Upper lobe of left lung (tissue), 6 donors: ENCODE measurements at places on chromosomes 7 and 10.
A peak's percentile ranks its signal among the peaks of the same experiment; 100 is the strongest.

- no peak for DNase-seq
These were observed 736.4 kb upstream of the PHF14 start for GRCh38 chr7:10237306-10237705.

GRCh38 chr10:42367532-42368230, 270.7 kb downstream of the ZNF33B start:
- peak; percentile 89 for DNase-seq

DNA sequence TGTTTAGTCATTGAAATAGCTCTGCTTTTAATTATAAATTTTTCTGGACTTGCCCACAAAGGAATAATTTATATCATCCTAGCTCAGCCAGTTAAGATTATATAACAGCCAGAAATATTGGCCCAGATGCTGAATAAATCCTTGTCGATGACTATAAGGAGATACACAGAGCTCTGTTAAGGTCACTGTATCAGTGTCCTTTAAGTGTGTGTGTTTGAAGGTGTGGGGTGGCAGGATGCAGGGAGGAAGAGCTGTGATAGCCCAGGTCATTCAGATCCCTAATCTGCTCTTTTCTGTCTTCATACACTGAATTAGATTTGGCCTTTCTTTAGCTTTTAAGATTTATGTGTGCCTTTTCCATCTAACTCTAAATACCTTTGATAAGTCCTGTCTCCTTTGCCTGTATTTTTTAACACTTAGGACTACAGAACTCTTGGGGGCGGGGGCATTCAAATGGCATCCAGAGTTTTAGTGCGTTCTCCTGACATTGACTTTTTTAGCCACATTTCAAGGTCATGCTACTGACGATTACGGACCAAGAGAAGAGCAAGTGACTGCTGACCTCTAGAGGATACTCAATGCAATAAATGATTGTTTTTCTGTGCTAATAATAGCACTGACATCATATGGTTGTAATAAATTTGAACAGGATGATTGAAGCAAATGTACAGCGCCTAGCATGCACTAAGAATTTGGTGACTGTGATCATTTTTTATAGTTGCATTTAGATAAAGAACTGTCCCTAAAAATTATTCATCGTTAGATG, 172.3 kb downstream of the CACNB2 start:
- DNase-seq, result no peak

DNA sequence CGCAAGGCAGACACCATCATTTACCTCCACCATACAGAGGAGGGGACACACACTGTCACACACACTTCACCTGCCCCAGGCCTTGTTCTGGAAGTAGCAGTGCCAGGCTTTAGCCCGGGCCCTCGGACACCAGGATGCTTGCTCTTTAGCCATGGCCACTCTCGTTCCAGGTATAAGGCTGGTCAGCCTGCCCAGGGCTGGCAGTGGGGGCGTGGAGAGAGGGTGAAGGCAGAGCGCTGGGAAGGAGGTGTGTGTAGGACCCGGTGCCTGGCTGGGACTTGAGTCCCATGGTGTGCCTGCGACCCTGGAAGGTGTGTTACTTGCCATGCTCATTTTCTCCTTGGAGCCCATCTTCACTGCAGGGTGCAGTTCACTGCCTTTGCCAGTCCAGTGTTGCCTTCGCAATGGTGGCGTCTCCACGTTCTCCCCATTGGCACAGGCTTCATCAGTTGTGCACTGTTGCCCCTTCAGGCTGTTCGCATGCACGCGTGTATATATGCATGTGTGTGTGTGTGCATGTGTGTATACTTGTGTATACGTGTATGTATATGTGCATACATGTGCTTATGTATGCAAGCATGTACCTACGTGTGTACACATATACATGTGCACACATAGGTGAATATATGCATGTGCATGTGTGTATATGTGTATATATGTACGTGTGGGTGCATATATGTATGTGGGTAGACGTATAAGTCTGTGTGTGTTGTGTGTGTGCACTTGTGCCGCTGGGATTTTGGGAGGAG, 153.4 kb downstream of the CAMK1D start:
- peak; percentile 16 for DNase-seq

DNA sequence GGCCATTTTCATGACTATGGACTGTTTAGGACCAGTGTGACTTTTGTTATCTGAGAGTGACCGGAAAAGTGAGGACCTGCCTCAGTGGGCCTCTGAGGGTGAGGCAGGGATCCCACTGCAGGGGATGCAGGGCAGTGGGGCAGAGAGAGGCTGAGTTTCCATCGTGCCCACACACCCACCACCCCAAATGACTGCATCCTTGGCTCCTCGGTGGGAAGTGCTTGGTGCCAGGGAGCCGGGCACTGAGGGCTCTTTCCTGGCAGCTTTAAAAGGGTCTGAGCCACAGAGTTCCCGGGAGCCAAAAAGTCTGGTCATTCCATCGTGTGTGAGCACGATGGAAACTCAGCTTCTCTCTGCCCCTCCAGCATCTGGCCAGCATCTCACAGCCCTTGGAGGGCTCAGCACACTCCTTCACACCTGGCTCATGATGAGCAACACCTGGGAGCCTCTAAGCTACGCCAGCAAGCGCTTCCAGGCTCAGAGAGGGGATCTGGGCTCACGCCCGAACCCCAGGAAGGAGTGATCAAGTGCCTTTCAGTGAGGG, 59.1 kb downstream of the RAMP3 start:
- no peak for DNase-seq

- DNase-seq, result no peak
These were observed 38.6 kb upstream of the RSBN1L start for GRCh38 chr7:77657427-77658224.

GRCh38 chr7:44072364-44073231, 7.2 kb upstream of the PGAM2 start:
- DNase-seq, result no peak

- DNase-seq, result peak; percentile 66
These were observed 45.5 kb downstream of the DPYSL4 start for GRCh38 chr10:132232023-132232951.

DNA sequence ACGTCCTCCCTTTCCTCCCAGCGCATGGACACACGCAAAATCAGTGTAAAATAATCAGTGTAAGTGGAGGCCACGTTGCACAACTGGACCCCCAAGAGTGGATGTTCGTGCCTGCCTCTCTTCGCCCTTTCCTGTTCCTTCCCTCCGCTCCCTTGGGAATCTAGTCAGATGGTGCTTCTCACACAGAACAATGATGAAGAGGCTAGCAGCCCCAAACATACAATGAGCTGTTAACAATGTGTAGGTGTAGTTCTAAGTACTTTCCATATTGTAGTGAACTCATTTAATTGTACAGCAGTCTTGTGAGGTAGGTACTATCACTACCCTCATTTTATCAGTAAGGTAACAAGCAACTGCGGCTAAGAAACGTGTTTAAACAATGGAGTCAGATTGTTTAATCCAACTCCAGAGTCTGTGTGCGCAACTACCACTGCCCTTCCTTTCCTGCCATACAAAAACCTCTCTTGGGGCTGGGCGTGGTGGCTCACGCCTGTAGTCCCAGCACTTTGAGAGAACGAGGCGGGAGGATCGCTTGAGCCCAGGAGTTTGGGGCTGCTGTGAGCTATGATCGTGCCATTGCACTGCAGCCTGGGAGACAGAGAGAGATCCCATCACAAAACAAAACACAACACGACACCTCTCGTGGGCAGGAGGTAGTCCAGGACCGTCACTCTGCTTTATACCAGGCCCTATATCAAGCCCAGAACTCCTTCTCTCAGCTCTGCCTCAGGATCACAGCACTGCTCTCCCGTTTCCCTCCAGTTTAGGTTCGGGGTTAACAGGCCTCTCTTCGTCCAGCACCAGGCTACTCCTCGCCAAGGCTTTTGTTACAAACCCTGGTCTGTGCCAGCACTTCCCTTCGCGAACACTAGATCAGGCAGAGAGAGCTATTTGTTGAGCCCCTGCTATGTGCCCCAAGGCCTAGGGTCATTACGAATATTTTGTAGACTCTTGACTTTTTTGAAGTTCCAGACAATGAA, 1.1 kb downstream of the FKBP9 start:
- peak; percentile 68 for DNase-seq

- no peak for DNase-seq
These were observed 18.5 kb upstream of the C10orf67 start for GRCh38 chr10:23362879-23363792.
